ENCODE measurements at places on chromosomes 5 and 9. TPM values are rescaled to one million over a fixed set of nuclear protein-coding genes. Genes with fewer than 3 reads are reported as not detected.

GRCh38 chr5:173945160-173945559, 43.8 kb upstream of the C5orf47 start:
- no peak for DNase-seq

Gene IL31RA
- total RNA-seq, result not detected

Gene GFPT2
- total RNA-seq, result 1.6 TPM

Gene PAPPA
- 0.07 TPM for total RNA-seq

DNA sequence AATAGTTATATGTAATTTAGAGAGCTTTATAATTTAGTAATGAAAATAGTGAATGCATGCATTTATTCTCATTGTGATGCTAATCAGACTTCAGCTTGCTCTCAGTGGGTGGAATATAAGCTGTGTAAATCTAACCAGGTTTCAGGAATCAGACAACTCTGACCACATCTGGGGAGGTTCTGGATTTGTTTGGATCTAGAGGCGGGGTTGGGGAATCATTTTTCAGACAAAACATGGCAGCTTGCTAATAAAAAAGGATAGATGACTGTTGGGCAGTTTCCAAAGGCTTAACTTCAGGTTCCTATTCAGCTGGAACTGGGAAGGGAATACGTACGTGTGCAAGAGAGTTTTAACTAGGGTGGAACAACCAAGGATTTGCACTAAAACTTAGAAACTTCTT, 43.2 kb upstream of the MAMDC2 start:
- DNase-seq, result no peak

GRCh38 chr5:74595143-74595925, 45.2 kb downstream of the ENC1 start:
- no peak for DNase-seq

GRCh38 chr9:15357050-15357653, 50.1 kb upstream of the TTC39B start:
- peak; percentile 46 for DNase-seq

GRCh38 chr9:95669253-95669652, 152.5 kb upstream of the PTCH1 start:
- DNase-seq, result no peak

DNA sequence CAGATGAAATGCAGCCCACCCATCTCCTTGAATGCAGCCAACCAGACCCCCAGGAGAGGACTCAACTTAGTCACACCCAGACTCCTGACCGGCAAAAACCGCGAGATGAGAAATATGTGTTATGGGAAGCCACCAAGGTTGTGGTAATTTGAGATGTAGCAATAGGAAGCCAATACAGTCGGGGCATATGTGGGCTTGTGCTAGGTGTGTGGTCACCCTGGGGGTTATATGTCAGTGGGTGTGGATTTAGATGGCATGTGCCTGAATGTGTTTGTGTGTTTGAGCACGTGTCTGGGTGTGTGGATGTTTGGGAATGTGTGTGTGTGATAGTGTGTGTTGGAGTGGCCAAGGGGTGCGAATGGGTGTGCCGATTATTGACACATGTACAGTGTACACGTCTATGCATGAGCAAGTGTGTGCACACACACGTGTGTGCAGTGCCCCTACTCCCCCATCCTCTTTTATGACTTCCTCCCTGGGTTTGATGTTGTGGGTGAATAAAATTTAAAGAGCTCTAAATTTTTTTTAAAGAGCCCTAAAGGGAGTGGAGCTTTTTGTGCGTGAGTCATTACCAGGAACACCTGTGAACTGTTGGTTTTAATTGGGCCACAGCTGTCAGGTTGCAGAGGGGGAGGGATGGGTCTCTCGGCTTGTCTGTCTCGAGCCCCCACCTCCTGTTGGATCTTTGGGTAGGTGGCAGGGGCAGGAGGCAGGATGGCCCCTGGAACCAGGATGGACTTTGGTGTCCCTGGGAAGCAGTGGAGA, 86.8 kb downstream of the LHX2 start:
- no peak for DNase-seq

DNA sequence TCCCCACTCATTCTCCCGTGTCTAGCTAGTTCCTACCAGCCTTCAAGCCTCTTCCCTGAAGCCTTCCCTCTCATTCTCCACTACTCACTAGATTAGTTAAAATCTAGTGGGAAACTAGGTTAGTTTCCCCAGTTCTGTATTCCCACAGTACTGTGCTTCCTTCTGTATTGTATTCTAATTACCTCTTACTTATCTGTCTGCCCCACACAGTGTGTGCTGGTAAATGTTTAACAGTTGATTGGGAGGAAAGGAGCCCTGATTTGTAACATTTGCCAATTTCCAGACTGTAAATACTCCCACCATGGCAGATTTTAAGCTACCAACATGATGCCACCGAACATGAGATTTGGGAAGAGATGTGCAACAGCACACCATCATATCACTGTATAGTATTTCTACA, 8.3 kb downstream of the KLHL3 start:
- DNase-seq, result no peak

DNA sequence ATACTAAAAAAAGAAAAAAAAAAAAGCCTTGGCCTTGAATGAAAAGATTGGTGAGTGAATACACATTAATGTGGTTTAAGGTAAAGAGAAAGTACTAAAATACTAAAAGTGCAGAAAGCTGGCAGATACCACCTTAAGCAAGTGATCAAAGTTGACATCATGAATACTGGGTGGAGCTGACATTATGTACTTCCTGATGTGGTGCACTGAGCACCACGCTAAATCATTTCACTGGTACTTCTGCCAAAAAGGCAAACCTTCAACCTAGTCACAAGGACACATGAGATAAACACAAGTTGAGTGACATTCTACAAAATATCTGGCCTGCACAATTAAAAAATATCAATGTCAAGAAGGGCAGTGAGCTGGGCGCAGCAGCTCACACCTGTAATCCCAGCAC, 33.8 kb upstream of the PANK3 start:
- DNase-seq, result peak; percentile 10

Gene FOXD4L3
- 0.38 TPM for total RNA-seq

GRCh38 chr9:100999906-101000544, 28.5 kb upstream of the PLPPR1 start:
- no peak for DNase-seq

Gene FAM174A
- total RNA-seq, result 7.0 TPM

Gene CHSY3
- not detected for total RNA-seq

- no peak for DNase-seq
Observed at GRCh38 chr5:80607832-80608231, 37.8 kb upstream of the ANKRD34B start.

DNA sequence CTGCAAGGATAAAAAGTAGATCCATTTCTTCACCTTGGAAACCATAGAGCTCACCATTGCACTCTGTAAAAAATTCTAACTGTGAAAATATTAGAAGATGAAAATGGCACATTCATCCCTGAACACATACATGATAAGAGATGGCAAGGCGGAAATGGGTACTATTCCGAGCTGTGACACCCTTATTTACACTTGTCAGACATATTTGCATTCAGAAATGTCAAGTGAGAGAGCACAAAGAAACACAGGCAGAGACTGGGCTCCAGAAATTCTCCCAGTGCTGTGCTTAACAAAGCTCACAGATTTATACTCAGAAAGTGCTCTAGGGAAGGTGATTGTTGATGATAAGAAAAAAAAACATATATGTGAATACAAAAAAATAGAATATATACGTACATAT, 170.3 kb upstream of the PUM3 start:
- DNase-seq, result no peak

GRCh38 chr9:72823971-72824370, 128.9 kb downstream of the ALDH1A1 start:
- DNase-seq, result no peak

Gene ANKDD1B
- 0.30 TPM for total RNA-seq

Gene SHC3
- 0.18 TPM for total RNA-seq

GRCh38 chr5:59746241-59746765, 147.2 kb downstream of the PDE4D start:
- DNase-seq, result no peak

- DNase-seq, result peak; percentile 55
Observed at GRCh38 chr9:21395778-21396717, 10.8 kb upstream of the IFNA2 start.

Gene CDKN2B
- total RNA-seq, result 0.56 TPM

- DNase-seq, result no peak
Observed at GRCh38 chr5:2818936-2819335, 67.5 kb upstream of the IRX2 start.

- DNase-seq, result no peak
Observed at GRCh38 chr5:23305055-23305454, 202.4 kb upstream of the PRDM9 start.

DNA sequence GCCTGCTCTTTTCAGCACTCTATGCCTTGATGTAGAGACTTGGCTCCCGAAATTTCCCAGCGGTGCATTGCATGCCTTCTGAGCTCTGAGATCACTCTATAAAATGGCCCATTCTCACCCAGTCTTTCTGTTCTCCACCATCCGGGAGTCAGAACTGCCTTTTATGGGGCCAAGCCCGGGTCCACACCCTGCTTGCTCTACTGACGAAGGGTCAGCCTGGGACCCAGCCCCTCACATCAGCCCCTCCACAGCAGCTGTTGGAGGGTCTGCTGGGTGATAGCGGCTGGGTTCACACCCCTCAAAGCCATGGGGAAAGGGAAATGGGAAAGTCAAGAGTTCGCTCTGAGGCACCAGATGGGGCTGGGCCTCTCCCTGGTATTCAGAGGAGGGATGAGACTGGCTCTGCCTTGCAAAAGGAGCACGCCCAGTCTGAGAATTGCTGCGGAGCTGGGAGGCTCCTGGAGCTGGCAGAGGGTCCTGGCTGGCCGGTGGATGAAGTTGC, 66.0 kb upstream of the ORM1 start:
- DNase-seq, result no peak

GRCh38 chr5:173693670-173694069, 77.2 kb upstream of the BOD1 start:
- no peak for DNase-seq

- DNase-seq, result no peak
Observed at GRCh38 chr9:14906644-14907359, 3.4 kb downstream of the FREM1 start.

- DNase-seq, result no peak
Observed at GRCh38 chr5:109767184-109767995, 77.7 kb downstream of the MAN2A1 start.

GRCh38 chr9:109242014-109242413, 75.0 kb upstream of the FRRS1L start:
- DNase-seq, result no peak

DNA sequence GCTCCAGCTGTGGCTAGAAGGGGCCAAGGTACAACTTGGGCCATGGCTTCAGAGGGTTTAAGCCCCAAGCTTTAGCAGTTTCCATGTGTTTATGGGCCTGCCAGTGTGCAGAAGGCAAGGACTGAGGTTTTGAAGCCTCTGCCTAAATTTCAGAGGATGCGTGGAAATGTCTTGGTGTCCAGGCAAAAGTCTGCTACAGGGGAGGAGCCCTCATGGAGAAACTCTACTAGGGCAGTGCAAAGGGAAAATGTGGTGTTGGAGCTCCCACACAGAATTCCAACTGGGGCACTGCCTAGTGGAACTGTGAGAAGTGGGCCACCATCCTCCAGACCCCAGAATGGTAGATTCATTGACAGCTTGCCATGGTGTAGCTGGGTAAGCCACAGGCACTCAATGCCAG, 527.2 kb upstream of the RORB start:
- DNase-seq, result no peak

Gene LRRC26
- not detected for total RNA-seq

DNA sequence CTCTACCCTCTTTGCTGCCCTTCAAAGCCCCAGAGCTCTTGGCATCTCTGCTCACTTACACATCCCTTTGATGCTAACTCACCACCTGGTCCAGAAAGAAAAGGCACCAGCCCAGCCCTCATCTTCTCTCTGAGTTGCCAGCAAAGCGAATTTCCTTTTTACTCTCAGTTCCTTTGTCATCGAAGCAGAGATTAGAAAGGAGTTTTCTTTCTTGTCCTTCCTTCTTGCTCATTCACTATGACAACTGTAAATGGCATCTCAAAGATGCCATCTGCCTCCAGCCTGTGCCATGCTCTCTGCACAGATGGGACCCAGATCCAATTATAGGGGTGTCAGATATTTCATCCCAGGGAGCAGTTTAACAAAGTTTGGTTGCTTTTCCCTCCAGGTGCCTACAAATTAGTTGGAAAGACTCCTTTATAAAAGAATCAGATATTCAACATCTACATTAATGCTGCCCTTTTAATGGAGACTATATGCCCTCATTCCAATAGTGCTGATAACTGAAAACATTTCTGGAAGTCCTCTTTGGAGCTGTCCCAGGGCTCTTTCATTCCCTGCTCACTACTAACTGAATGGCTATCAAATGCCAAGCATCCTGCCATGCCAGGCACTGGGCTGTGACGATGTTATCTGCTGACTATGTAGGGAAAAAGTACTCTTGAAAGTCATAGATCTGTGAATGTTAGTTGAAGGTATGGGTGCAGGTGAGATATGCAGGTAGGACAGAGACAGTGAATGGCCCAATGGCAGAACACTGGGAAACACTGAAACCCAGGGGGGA, 58.9 kb downstream of the SUSD1 start:
- no peak for DNase-seq
